ENCODE measurements at places on chromosomes 6 and 20. TPM values are rescaled to one million over a fixed set of nuclear protein-coding genes. Genes with fewer than 3 reads are reported as not detected.

GRCh38 chr20:10793766-10794165, 120.0 kb upstream of the JAG1 start:
- no peak for DNase-seq

GRCh38 chr6:1703091-1703855, 93.6 kb downstream of the FOXC1 start:
- DNase-seq = no peak

GRCh38 chr20:51373713-51374455, 168.6 kb downstream of the NFATC2 start:
- DNase-seq = no peak

DNA sequence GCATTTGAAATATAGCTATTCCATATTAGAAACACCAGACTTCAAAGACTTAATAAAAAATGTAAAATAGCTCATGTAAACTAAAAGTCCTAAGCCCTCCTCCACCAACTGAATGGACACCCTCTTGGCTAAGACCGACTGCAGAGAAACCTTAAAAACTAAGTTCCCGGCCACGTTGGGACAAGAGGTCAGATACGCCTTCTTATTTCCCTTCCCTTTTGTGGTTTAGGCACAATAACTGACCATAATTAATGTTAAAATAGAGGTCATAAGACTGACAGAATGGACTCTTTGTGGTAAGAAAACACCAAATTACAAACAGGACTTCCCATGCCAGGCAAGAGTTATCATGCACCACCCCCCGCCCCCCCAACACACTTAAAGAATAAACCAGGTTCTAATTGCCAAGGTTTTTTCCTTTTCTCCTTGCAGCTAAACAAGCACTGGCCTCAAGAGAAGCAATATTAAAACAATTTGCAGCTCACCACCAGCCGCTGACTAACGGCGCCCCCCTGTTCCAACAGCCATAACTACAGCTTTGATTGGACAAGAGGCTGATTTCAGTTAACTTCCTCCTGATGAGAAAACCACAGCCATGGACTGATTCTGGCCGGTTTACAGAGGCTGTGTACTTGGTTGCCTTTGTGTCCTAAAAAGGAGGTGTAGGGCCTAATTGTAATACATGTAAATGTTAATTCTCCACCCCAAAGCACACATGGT, 10.7 kb upstream of the LAMP5 start:
- DNase-seq = no peak

DNA sequence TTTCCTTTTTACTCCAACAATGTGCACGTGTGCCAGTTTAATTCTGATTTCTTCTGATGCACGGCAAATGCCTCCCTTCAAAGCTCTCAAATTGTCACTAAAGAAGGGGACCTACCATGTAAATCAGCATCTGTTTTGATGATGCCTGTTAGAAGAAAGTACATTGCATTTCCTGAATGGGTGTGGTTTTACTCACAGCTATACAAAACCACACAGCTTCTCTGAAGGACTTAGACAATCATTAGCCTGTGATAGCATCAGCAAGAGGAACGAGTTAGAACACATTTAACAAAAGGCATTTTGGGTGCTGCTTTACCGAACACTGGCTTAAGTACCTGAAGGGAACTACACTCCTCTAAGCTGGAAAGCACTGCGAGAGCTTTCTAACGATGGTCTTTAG, 109.4 kb downstream of the ATXN1 start:
- DNase-seq = peak; percentile 55

DNA sequence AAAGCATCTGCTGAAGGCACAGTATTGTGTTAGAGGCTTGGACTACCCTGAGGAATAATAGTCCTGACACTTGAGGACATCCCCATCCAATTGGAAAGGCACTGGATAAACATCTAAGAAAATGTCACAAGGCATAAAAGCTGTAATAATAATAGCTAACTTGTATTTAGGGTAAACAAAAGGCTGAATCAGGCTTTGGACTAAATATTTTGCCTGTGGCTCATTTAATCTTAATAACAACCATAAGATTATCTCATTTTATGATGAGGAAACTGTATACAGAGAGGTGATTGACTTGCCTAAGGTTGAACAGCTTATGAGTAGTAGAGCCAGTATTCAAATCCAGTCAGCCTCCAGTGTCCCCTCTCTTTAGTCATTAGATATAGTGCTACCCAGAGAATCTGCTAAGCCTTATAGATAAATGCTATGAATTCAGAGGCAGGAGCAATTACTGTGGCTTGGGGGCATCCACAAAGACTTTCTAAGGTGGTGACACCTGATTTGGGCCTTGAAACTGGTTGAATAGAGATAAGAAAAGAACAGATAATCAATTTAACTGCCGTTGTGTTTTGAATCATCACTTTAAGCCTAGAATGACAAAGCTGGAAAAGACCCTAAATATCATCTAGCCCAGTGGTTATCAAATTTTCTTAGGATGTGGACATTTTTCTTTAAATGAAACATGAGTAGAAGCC, 7.5 kb upstream of the ZSWIM1 start:
- no peak for DNase-seq

Gene GNRH2
- total RNA-seq = not detected

Gene LST1
- total RNA-seq = not detected

Gene ID1
- 1,473 TPM for total RNA-seq

GRCh38 chr6:36979347-36979742, 6.7 kb downstream of the MTCH1 start:
- DNase-seq = no peak

Gene RNGTT
- 15.6 TPM for total RNA-seq

- DNase-seq = no peak
Observed at GRCh38 chr6:37141281-37142049, 28.5 kb upstream of the PIM1 start.

- DNase-seq = no peak
Observed at GRCh38 chr20:18986146-18986830, 172.7 kb downstream of the SCP2D1 start.

- DNase-seq = no peak
Observed at GRCh38 chr6:87793315-87793714, 91.3 kb upstream of the AKIRIN2 start.

Gene SLC39A7
- 245 TPM for total RNA-seq
